ENCODE measurements at places on chromosomes 12 and 14.
A peak's percentile ranks its signal among the peaks of the same experiment; 100 is the strongest.

DNA sequence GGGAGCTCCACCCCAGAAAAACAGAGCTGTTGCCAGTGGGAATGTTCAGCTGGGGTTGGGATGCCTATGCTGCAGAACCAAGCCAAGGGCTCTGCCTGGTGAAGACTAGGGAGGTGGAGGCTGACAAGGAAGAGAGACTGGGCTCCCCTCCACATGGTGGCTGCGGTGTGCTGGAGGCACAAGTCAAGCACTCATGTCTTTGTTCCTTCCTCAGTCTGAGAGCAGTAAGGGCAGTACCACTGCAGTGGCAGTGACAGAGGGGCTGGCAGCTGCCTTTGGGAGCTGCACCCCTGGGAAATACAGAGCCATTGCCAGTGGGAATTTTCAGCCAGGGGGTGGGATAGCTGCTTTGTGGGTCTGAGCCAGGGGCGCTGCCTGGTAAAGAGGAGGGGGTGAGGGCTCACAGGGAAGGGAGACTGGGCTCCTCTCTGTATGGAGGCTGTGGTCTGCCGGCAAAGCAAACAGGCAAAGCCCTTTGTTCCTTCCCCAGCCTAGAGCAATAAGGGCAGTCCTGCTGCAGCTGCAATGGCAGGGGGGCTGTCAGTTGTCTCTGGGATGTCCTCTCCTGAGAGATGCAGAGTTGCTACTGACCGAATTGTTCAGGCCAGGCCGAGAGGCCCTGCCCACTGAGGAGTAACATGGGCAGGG is 255.9 kb downstream of the RAD51B start:
- no peak for DNase-seq

- DNase-seq = peak; percentile 23
Measured at GRCh38 chr12:113475451-113476175, 3.9 kb upstream of the LHX5 start.

DNA sequence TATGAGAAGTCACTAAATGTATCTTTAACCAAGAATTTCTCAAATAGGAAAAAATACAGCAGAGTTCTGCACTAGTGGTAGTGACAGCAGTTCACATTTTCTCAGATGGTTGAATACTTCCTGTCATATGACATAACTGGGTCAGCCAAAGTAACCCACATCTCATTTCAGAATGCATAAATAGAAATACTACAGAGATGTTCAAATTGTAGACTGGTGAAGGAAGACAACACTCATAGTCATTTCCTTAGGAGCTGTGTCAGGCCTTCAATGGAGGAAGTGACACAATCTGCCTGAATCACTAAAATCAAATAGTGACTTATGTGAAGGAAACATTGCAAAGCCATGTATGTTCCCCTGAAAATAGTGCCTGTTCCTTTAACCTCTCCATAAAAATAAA is 32.4 kb downstream of the FERMT2 start:
- DNase-seq = peak; percentile 12

- no peak for DNase-seq
Measured at GRCh38 chr14:68944162-68944561, 34.9 kb downstream of the ACTN1 start.

- DNase-seq = no peak
Measured at GRCh38 chr14:61479746-61480502, 158.5 kb downstream of the PRKCH start.

DNA sequence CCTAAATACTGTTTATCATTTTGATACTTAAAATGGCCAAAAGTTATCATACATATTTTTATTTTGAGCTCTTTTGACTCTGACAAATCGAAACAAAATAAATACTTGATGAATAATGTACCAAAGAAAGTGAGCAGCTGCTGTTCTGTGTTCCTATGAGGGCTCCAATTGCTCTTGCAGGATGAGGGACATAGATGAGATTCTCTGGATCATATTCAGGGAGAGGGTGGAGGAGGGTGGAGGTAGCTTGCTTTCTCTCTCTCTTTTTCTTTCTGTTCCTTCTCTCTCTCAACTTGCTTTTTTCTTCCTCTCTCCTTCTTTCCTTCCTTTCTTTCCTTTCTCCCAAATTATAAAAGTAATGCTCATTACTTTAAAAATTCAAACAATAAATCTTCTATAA is 8.9 kb upstream of the MYH7 start:
- no peak for DNase-seq

- DNase-seq = no peak
Measured at GRCh38 chr14:102867826-102868580, 54.5 kb upstream of the AMN start.

GRCh38 chr14:85565862-85566296 is 35.9 kb downstream of the FLRT2 start:
- no peak for DNase-seq

GRCh38 chr14:89588016-89588415 is 171.0 kb upstream of the FOXN3 start:
- no peak for DNase-seq

DNA sequence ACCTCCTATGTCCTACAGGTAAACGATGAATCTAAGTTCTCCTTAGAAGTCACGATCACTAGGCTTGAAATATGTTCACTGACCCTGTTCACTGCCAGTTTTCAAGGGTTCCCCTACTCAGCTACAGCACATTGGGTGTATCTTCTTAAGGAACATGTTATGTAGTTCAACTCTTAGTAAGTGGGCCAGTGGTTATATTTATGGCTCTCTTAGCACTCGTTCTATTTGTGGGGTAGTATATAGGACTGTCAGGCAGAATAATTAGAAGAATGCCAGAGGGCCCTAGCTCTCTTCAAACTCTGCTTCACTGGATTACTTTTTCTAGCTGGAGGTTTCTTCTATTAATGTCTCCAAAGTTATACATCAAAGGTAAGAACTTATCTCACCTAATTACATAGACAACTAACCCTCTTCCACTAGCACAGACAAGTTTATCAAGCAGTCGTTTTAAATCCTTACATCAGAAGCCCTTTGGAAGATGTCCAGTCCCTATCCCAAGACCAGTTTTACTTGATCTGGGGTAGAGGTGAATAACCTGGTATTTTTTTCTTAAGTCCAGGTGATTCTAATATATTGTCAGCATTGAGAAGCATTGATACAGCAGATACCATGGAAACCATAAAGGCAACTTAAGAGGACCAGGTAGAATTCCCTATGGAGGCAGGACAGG is 39.6 kb downstream of the ZFYVE26 start:
- no peak for DNase-seq

DNA sequence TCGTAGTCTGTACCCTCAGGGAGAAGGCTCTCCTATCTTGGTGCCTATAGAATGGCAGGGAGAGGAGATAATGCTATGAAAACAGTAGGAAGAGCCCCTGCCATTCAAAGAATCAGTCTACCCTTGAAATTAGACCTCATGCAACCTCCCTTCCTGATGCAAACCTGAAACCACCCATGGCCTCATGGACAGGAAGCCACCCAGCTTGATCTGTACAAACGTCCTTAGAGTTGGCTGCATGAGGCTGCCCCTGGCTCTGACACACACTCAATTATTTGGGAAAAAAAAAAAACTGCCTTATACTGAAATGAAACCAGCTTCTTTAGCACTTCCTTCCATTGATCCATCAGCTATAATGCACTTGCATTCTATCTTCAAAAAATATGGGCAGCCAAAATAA is 116.6 kb upstream of the BCL2L14 start:
- DNase-seq = no peak

DNA sequence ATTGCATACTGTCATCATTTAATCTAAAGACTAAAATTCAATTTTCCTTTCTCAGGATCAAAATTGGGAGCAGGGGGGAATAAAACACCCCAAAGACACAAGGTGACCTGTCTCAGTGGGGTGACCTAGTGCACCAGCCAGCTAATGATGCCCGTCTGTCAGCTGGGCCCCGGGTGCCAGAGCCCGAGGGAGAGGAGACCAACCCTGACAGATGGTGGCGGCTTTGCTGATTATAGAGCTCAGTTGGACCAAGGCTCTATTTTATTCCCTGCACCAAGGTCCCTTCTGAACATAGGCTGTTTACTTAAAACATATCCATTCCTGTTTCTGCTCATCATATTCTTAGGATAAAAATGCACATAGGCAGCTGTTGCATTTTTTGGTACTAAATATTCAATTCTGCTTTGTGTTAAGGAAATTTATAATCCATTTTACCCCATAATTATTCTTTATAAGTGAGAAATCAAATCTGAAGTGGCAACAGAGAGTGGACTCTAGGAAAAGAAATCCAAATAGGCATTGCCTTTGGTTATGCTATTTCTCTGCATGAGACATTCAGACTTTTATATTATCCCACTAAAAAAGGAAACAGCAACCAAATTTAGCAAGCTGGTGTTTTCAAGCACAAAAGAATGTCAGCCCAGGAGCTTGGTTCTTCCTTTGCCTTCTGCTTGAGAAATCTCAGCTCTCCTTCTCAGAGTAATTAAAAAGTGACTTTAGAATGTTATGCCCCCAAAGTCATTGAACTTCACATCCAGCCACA is 96.8 kb upstream of the IFNG-AS1 start:
- no peak for DNase-seq

DNA sequence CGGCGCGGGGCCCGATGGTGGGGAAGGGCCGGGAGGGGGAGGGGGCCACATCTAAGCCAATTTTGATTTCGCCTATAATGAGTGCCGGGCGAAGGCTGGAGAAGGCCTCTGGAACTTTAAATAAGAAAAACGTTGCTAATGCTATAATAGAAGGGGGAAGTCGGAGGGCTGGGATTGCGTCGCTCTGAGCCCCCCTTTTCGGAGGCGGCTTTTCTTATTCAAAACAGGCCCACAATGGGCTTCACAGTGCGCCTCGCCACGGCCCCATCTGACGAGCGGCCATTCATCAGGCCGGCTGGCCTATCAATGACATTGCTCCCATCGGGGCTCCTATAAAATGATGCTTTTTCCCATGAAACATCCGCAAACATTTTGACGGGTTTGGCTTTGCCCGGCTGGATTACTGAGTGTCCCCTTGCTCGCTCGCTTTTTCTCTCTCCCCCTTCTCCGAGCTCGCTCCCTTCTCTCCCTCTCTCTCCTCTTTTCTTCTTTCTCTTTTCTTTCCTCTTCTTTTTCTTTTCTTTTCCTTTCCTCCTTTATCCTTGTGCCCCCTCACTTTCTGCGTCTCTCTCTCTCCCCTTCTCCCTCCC is at the start of gene RFX4:
Gene RFX4, plus strand, starts transcription at position 364 of the 590 bp plus-strand sequence. CDS start 317 bp downstream, outside the sequence.
- DNase-seq = no peak

- no peak for DNase-seq
Measured at GRCh38 chr12:22121224-22121623, 75.2 kb downstream of the CMAS start.

Data from GM12891 (cell line).